ENCODE measurements at places on chromosomes 3 and 15.

DNA sequence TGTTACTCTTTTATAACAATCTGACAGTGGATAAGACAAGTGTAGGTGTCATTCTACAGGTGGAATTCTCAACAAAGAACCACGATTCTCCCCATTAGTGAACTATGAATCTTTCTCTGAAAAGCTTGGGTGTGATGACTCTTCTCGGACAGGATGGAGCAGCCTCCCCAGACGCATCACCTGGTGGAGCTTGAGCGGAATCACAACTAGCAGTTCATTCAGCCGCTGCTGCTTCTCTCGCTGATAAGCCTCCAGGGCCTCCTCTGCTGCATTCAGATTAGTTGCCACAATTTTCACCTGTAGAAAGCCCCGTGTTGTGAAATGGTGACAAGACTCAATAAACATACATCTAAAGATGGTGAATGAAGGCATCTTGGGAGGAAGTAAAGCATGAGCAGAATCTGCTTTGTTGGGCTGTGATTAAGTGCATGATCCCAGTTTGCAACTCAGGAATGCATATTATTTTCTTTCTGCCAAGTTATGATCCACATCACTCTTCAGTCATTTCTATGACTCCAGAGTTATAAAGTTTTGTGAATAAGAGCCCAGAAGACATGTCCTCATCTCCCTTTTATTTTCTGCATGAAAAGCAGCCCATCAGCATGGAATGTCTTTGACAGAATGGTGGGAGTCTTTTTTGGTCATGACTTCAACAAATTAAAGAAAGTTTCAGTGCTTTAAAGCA, 93.6 kb downstream of the BOC start:
- DNase-seq, result no peak

DNA sequence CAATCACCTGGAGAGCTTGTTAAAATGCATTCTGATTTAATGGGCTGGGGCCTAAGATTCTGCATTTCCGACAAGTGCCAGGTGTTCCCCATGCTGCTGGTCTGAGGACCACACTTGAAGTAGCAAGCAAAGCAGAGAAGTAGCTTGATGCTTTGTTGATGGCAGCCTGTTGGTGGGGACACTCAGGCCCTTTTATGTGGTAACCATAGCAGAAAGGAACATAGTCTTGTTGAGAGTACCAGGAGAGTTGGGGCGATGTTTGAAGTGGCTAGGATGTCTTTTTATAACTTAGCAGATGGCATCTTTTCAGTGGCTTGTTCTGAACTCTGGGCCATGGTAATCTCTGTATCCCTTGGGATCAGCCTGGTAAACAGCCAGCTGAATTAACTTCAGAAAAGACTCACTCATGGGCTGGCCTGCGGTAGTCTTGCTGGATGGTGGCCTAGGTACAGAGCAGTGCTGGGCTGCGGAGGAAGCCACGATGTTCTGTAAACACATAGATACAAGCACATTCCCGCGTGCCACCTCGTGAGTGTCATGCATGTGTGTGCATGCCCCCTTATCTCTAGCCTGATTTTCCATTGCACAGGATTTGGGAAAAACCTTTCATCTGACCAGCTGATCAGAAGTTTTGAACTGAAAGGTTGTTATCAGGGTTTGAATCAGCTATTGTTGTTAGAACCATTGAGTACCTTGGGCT, 292.4 kb upstream of the LRRFIP2 start:
- DNase-seq, result no peak

DNA sequence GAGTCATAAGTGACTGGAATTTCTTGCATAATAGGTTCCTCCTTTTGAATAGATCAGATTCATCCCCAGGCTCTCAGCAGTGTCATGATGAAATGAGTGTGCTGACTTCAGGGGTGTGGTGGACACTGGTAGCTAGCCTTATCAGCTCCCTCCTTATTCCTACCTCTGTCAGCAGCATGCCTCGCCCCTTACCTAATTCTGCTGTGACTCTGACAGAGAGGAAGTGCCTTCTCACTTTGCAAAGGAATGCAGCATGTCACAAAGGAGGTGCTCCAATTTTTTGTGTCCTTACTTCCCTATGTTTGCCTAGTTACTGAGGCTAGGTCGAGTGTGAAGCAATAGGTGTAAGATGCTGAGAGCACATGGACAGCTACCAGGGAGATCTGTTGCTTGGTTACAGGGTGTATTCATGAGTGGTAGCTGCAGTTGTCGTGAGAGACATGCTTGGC, 90.6 kb downstream of the TNFAIP8L3 start:
- DNase-seq, result peak; percentile 72

DNA sequence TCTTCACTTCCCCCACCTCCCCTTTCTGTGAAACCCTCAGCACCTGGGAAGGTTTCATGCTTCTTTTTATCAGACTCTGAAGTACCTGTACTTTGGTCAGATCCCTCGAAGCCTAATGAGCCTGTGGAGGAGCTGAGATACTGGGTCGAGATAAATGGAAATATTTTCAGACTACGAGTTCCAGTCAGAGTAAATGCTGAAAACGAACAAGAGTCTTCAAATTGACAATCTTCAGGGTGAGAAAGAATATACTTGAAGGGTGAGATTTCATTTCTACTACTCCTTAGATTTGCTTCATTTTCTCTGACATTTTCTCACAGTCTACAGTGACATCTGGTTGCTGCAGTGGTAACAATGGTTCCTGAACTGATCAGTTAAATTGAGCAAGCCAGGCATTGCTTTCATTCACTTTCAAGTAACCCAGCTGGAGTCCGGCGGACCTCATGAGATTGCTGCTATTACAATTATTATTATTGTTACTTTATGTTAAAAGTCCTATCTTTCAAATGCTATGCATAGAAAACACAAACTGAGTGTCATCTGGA, 337.2 kb downstream of the VGLL3 start:
- no peak for DNase-seq

DNA sequence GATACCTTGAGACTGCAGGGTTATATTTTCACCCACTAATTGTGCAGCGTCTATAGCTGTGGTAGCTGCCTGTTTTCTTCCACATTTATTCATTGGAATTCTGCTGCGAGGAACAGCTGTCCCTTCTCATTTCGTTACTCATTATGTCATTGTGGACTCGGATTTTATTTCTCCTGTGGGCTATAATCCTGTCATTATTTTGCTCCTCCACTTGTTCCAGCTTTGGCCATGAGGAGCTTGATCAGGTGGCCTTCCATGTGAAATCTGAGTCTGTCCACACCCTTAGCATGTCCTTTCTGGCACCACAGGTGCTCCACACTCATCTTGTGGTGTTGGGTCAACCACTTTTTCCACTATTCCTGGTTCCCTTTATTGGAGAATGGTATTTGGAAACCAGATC, 14.8 kb downstream of the LYSMD4 start:
- no peak for DNase-seq

GRCh38 chr15:74137537-74137894, 7.1 kb downstream of the ISLR2 start:
- DNase-seq, result no peak

- DNase-seq, result peak; percentile 82
Measured at GRCh38 chr15:90540768-90541167, 11.0 kb downstream of the CRTC3 start.

DNA sequence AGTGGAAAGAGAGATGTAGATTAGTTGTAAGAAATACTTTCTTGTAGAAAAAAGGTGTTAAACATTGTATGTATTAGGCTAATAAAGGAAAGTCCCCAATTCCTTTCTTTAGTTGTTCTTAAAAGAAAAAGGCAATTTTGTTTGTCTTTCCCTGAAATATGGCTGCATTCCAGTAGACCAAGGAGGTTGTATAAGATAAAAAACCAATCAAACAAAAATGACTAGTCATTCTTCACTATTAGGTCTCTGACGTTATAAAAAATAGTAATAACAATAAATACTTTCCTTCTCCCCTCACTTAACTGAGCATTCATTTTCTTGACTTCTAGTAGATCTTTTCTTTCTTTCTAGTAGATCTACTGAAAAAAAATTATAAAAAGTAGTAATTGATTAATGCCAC, 8.6 kb upstream of the PPM1L start:
- peak; percentile 84 for DNase-seq

DNA sequence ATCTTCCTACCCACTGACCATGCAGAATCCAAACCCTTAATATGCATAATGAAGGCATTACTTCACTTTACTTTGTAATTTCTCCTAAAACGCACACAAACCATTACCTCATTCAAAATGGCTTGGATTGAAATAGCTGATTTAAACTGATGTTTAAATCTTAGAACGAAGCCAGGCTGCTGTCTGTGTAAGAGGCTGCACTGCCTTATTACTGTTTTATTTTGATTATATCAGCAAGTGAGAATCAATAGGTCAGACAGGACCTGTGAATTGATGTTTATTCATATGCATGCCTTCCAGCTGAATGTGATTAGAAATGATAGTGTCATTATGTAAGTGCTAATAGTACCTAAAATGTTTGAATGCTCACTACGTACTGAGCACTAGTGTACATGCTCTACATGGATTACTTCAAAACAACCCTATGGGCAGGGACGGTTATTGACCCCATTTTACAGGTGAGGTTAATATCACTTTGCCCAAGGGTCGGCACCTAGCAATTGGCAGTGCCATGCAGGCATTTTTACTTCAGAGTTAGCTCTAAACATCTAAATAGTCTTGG, 314.2 kb upstream of the CBLB start:
- DNase-seq, result no peak

GRCh38 chr3:11220230-11220629, 52.0 kb upstream of the ATG7 start:
- no peak for DNase-seq

DNA sequence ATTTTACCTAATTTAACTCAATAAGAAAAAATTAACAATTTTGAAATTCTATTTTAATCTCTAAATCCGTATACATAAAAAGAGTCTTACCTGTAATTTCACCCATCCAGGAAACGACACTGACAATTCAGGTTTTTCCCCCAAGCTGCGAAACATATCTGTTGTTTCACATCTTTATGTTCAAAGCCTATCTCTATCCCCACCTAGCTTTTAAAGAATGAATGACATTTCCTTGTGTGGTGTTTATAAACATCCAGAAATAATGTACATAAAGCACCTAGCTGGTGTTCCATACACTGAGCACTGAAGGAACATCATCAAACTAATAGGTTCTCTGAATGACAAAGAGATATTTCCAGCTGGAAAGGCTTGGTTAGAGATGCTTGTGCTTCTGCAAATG, 867.8 kb downstream of the SQOR start:
- DNase-seq, result no peak

GRCh38 chr3:158420654-158421396, 150.2 kb upstream of the MLF1 start:
- DNase-seq, result no peak

- DNase-seq, result no peak
Measured at GRCh38 chr15:74259292-74259648, 23.1 kb downstream of the CCDC33 start.

DNA sequence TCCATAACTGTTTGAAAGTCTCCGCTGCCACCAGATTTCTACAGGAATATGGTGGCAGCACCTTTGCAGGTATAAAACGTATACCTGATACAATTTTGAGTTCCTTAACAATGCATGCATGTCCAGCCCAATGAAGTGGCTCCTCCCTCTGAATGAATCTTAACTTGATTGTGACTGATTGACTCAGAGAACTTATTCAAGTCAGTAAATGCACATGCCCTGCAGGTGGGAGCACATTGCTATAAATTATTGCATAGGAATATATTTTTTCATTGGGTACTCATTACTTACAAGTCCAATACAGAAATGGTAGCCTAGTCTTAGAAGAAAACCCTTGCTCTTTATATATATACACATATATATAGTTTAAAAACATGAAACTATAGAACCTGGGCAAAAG, 259.3 kb downstream of the BBX start:
- DNase-seq, result no peak

All from hematopoietic multipotent progenitor cell treated with erythropoietin and hydrocortisone succinate and interleukin-3 and kit ligand, for 8 days (in vitro differentiated cells).